Activated T-helper 1 cell treated with anti-CD3 and anti-CD28 coated beads, Interleukin-12 subunit alpha, Interleukin-12 subunit beta, Interleukin-2, Interleukin-4 antibody, amounts not matched to agents 30 ng/mL and 10 ng/mL and 1 ng/mL, durations not matched to agents 14 hours and 24 hours and 36 hours (primary cell): ENCODE measurements at places on chromosomes 6 and 20.

- DNase-seq: no peak
Measured at GRCh38 chr20:40717343-40717865, 28.4 kb upstream of the MAFB start.

DNA sequence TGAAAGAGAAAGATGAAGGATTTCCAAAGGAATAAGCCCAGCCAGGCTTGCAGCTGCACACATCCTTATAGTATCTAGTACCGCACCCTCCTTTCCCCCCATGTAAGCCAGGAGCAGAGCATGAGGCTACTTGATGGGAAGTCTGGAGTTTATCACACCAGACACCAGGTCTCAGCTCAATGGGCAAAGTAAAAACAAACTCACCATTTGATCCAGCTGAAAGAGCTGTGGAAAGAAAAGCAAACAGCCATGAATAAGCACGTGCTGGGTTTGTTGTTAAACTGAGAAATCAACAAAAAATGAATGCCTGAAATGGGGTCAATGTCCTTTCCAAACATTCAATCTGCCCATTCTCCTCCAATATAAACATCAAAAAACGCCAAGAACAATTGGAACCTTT lies 50.6 kb upstream of the MAP7 start:
- DNase-seq: no peak

- DNase-seq: no peak
Measured at GRCh38 chr6:35640017-35640664, 48.6 kb downstream of the FKBP5 start.

DNA sequence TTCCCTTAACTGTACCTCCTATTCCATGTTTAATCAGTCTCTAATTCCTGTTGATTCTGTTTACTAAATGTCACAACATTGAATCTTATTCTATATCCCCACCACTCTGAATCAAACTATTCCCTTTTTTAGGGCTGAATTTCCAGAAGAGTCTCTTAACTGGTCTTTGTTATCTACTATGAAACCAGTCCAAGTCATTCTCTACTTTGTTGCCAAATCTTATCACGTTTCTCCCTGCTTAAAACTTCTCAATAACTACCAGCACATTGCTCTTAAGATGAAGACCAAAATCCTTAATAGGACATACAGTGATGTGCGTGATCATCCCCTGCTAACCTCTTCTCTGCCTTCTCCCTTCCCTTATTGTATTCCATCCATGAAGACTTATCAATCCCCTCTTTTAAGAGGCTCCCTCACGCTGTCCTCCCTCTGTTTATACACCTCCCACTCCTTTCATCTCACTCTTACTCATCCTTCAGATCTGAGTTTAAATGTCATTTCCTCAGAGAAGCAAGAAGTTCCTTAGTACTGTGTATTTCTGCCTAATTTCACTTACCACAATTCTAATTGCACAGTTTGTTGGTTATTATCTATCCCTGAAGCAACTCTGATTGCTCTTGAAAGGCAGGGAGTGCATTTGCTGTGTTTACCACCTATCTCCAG lies 143.0 kb upstream of the AHI1 start:
- DNase-seq: no peak

DNA sequence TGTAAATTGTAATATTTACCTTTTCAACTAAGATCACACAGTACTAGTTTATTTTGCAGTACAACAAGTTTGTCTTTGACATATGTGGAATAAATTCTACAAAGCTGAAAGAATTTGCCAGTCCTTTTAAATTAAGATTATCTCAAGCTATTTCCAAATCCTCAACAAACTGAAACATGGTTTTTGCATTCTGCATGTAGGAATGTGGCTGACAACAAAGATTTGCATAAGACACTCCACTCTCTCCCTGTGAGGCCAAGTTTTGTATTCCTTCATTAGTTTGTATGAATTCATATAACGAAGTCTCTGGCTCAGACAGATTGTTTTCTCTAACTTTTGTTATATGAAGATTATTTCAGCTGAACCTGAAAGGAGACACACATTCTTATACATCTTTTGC lies 124.1 kb upstream of the THEMIS start:
- DNase-seq: no peak

GRCh38 chr20:58233393-58233792 lies 4.9 kb upstream of the ANKRD60 start:
- no peak for DNase-seq

DNA sequence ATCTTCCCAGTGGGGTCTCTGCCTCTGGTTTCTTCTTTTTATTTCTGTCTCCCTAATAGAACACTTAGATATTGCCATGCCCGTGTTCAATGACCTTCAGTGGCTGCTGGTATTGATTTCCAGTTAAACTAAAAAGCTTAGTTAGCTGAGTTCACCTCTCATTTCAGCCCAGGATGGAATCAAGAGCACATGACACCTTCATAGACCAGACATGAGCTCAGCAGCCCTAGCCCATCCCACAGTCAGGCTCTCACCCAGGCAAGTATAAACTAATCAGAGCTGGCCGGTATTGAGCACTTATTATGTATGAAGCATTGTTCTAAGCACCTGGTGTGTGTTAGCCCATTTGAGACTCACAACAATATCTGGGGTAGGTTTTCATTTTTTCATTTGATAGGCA lies 33.7 kb upstream of the PLEKHG1 start:
- no peak for DNase-seq

GRCh38 chr6:35021004-35021403 lies 120.1 kb downstream of the TCP11 start:
- DNase-seq: no peak

DNA sequence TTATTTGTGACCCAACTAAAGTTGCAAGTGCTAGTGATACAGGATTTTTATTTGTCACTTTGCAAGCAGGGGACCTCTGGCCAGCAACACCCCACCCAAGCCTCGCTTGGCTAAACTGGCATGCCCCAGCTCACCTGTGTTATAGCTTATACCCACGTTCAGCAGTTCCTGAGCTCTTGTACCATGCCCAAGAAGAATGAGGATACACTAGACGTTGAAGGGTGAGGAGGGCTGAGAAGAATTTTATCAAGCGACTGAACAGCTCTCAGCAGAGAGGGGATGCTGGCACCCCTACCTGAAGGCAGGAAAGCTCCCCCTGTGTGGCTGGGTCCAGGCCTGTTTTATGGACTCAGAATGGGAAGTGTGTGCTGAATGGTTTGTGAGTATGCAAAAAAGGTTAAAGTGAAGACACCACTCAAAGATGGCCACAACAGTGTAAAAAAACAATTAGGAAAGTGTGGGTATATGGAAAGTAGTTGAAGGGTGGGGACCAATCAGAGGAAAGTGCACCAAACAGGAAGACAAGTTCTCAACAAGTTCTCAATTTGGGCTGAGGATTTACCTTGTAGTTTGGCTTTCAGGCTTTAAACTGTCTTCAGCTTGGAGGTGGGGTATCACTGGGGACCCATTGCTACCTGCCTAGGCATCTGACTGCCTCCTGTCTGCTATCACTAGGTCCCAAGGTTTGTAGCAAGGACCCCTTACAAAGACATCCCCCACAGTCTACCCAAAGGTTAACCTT lies 15.0 kb downstream of the BTN2A1 start:
- DNase-seq: no peak

- no peak for DNase-seq
Measured at GRCh38 chr6:16834242-16834641, 73.0 kb upstream of the ATXN1 start.

- no peak for DNase-seq
Measured at GRCh38 chr20:49455691-49456090, 26.8 kb downstream of the KCNB1 start.

DNA sequence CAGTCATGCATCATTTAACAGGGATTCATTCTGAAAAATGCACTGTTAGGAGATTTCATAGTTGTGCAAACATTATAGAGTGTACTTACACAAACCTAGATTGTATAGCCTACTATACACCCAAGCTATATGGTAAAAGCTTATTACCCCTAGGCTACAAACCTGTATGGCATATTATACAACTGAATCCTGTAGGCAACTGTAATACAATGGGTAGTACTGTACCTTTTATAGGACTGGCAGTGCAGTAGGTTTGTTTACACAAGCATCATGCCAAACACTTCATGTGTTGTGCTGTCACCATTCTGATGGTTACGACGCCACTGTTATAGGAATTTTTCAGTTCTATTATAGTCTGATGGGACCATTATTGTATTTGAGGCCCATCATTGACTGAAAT lies 39.3 kb upstream of the KHDC1 start:
- DNase-seq: no peak

DNA sequence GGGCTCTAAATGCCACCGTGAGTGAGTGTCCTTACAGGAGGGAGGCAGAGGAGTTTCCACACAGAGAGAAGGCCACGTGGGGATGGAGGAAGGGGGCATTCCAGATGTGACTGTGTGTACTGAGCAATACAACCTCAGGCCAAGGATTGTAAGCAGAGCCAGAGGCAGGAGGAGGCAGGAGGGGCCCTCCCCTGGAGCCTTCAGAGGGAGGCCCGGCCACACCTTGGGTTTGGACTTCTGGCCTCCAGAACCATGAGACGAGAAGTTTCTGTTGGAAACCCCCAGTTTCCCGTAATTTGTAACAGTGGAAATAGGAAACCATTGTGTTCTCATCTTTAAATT lies 9.3 kb upstream of the KIF25 start:
- no peak for DNase-seq

DNA sequence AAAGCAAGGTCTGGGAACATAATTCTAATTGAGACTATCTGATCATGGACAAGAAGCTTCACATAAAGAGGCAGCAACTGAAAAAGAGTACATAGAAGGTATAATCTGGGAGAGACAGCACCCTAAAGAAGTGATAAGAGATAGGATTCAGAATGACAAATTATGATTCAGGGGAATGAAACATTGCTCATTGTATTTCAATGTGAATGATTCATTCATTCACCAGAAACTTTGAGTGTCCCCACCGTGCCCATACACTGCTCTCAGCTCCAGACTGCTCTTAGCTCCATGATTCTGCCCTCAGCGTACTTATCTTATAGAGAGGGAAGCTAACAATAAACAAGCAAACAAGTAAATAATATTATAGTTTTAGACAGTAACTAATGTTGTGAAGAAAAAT lies 329.3 kb upstream of the IRAK1BP1 start:
- DNase-seq: no peak

- no peak for DNase-seq
Measured at GRCh38 chr6:168852376-168852884, 401.2 kb downstream of the THBS2 start.

DNA sequence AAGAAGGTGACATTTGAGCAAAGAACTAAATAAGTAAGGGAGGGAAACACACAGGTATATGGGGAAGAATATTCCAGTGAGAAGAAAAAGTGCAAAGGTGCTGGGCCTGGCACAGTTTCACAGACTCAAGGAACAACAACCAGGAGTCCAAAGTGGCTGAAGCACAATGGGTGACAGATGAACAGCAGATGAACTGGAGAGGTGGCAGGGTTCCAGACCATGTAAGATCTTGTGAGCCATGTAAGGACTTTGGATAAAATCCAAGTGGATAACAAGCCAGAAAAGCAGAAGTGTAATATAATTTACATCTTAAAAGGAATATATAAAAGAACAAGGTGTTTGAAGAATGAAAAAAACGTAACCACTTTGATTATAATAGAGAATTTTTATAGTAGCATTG lies 87.9 kb downstream of the MMS22L start:
- no peak for DNase-seq

GRCh38 chr20:56860413-56860812 lies 231.3 kb downstream of the TFAP2C start:
- no peak for DNase-seq

GRCh38 chr20:57148263-57148662 lies 118.2 kb downstream of the BMP7 start:
- no peak for DNase-seq

- no peak for DNase-seq
Measured at GRCh38 chr6:71392276-71392675, 103.7 kb downstream of the OGFRL1 start.

- DNase-seq: no peak
Measured at GRCh38 chr6:112017169-112017568, 36.7 kb upstream of the CCN6 start.

GRCh38 chr6:90294614-90294988 lies 2.0 kb downstream of the BACH2 start:
- no peak for DNase-seq

GRCh38 chr6:151497905-151498304 lies 4.1 kb downstream of the CCDC170 start:
- DNase-seq: no peak

- peak; percentile 14 for DNase-seq
Measured at GRCh38 chr20:53739799-53740785, 146.5 kb upstream of the ZNF217 start.

GRCh38 chr6:107809966-107810365 lies 14.1 kb downstream of the SCML4 start:
- DNase-seq: no peak

- DNase-seq: no peak
Measured at GRCh38 chr6:31701666-31702404, 1.3 kb downstream of the ABHD16A start.

GRCh38 chr20:34068001-34068400 lies 44.0 kb downstream of the EIF2S2 start:
- DNase-seq: no peak

- DNase-seq: no peak
Measured at GRCh38 chr6:116424001-116424400, 37.2 kb upstream of the CALHM6 start.

GRCh38 chr6:136994782-136995181 lies 50.0 kb downstream of the IL20RA start:
- DNase-seq: no peak

- no peak for DNase-seq
Measured at GRCh38 chr6:154092326-154092962, 53.4 kb downstream of the OPRM1 start.
